Right renal pelvis (tissue), 4 donors: ENCODE measurements at places on chromosomes 4 and X. TPM values are rescaled to one million over a fixed set of nuclear protein-coding genes. Genes with fewer than 3 reads are reported as not detected.

- DNase-seq, result no peak
Measured at GRCh38 chr4:110073053-110073845, 125.2 kb downstream of the ELOVL6 start.

DNA sequence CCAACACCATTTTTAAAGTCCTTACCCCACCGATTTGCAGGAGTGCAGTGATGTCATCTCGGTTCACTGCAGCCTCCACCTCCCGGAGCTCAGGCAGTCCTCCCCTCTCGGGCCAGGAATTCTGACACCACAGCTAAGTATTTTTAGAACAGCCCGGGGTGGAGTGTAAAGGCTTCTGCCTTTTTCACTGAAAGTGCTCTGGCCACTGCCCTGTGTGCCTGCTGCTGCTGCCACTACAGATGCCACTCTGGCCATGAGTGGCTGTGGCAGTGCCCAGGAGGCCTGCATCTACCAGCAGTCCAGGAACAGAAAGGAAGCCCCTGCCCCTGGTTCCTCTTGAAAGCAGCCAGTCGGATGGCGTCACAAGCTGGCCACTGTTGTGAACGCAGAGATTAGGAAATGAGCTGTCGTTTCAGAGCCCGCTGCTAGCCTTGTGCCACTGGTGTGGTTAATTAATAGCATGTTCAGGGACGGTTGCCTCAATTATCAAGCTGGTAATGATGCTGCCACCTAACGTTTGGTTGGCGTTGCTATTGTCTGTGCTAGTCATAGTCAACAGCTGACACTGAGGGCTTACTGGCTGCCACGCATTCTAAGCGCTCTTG is 23.6 kb upstream of the TBC1D14 start:
- no peak for DNase-seq

DNA sequence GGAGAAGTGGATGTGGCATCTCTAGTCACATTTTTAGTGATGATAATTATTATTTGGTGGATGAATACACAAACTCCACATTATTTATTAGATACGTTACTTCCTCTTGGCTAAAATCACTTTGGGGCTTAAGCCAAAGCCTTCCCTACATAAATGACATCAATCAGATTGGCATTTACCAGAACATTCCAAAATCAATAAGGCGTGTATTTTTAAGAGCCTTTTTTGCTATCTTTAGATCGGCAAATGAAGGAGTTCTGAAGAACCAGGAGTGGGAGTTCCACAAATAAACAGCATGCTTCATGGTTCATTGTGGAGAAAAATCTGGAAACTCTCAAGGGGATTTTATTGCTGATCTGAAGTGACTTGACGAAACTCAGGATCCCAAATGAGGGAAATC is 89.7 kb downstream of the AMELX start:
- no peak for DNase-seq

DNA sequence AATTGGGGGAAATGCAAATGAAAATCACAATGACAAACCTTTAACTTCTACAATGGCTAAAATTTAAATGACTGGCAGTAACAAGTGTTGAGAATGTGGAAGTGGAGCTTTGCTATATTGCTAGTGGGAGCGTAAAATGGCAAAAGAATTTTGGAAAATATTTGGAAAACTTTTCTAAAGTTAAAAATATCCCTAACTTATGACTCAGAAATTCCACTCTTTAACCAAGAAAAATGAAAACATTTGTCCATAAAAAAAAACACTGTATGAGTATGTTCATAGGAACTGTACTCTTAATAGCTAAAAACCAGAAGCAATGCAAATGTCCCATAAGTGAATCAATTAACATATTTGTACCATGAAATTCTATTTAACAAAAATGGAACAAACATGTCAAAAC is 3.6 kb downstream of the TBCK start:
- DNase-seq, result no peak

DNA sequence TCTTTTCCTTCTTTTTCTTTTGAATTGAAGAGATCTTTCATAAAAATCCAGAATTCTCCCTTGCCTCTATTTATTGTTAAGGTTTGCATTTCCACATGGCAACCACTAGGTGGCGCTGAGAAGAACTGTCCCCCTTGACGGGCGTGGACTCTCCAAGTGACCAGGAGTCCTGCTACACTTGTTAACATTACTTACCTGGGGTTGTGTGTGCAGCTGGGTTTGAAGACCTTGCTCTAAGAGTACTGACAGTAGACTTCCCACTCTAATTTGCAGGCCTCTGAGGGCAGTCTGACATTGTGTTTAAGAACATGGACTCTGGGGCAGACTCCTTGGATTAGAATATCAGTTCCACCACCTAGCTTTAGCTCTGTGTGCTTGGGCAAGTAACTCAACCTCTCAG is 52.8 kb downstream of the GPRIN3 start:
- DNase-seq, result no peak

DNA sequence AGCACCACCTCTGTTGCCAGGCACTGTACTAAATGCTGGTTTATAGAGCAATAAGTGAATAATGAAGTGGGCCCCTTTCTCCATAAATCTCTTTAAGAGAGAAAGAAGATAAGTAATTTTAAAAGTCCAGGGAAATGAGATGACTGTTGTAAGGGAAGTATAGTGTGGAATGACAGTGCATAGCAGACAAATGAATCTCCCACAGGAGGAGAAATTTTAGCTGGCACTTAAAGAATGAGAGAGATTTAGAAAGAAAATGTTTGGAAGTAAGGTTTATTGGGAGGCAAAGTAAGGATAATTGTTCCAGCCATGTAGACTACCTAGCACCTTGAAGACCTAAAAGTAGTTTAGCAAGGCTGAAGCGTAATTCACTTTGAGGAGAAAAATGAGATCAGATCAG is 1081.1 kb upstream of the PABPC4L start:
- DNase-seq, result no peak

- DNase-seq, result no peak
Measured at GRCh38 chr4:75948822-75949444, 8.1 kb upstream of the NAAA start.

TMEM47 gene
- polyA plus RNA-seq, result 44.5 TPM

FOXR2 gene
- polyA plus RNA-seq, result not detected

PRPS1 gene
- 52.6 TPM for polyA plus RNA-seq

SPOCK3 gene
- polyA plus RNA-seq, result 8.5 TPM
